Right renal pelvis (tissue), 4 donors: ENCODE measurements at places on chromosomes 4 and X.
A peak's percentile ranks its signal among the peaks of the same experiment; 100 is the strongest.

DNA sequence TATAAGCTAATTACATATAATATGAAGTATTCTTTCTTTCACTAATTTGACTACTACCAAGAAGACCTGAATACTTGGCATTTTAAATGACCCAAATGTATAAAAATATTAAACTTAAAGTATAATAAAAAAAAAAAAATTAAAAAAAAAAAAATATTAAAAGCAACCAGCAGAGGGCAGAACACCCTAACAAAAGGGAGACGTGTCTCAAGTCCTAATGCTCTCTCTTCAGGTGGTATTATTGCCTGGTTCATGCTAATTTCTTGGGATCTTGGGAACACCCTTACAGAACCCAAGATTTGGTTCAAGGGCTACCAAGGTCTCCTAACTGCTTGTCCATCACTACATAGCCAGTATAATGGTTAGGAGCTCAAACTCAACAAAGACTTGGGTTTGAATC is 754.8 kb downstream of the RAB28 start:
- DNase-seq, result no peak

DNA sequence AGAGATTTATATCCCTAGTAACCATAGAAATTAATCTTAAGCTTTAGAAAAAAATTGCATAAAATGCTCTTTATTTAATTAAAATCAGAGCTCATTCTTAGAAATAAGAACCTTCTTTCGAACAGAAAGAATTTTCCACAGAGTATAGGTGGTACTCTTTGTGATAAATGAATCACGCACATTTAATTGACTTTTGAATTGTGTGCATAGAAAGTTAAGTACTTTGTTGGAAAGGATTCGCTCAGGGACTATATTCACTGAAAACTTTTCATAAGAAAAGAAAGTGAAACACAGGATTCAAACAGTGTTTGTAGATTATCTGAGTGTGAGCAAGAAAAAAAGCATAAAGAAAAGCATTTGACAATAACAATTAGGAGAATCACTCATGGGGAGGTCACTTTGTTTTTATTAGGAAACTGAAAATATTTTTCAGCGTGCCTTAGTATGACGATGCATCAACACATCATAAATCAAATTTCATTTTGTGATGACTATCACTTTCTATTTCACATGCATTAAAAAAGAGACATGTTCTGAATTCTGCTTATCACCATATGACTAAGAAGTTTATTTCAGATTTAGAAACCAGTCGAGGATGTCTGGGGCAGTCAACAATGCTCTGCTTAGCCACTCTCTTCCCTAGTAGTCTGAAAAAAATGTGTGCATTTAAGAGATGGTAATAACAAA is 49.5 kb downstream of the STX18 start:
- DNase-seq, result no peak

GRCh38 chr4:14434916-14435315 is 567.4 kb upstream of the CPEB2 start:
- no peak for DNase-seq

DNA sequence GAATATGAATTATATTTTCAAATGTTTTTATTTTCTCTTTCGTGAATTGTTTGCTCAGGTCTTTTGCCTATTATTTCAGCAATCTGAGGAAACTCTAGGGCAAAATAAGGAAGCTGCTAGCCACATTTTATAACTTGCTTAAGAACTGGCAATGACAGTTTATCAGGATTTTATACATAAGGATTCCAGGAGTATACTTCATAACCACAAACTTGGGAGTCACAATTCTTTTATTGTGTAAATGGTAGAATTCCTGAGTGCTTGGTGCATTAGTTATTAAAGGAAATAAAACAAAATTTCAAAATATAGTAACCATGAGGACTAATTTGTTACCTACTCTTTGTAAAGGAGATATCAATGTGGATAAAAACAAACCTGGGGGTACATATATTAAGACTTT is 54.4 kb downstream of the PALLD start:
- no peak for DNase-seq

- DNase-seq, result no peak
Measured at GRCh38 chr4:3098346-3098745, 23.9 kb downstream of the HTT start.

DNA sequence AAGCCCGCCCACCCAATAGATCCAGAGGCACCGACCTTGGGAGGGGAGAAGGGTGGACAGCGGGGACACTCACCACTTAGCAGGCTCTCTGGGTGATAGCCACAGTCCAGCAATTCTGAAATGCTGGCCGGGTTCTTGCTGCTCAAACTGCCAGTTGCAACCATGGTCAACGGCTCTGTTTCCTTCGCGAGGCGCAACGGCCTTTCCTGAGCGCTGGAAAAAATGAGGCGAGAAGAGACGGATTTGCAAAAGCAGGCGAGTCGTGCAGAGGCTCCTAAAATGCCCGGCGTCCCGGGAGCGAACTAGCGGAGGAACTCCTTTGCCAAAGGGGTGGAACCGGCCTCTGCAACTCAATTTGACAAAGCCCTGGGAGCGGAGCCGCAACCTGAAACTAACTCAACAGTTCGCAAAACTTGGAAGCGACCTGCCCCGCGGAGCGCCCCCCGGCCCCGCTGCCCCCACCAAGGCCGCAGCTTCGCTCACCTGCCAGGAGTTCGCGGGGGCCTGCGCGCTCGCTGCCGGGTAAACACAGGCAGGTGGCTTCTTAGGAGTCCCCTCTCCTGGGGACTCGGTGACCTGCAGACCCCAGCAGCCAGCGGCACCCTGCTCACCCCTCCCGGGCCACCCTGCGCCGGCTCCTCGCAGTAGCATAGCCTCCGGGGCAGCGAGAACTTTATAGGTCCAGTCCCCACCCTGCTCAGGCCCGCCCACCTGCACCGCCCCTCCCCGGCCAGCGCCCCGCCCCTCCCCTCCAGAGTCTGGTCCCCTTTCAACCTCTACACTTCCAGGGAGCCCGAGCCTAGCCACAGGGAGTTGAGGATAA is at the start of gene DDIT4L:
TSS of gene DDIT4L (minus strand) at position 649 of the 823 bp plus-strand sequence. CDS start at position 164, 485 bp downstream.
- peak; percentile 8 for DNase-seq

- DNase-seq, result no peak
Measured at GRCh38 chr4:30172416-30172815, 547.8 kb upstream of the PCDH7 start.

DNA sequence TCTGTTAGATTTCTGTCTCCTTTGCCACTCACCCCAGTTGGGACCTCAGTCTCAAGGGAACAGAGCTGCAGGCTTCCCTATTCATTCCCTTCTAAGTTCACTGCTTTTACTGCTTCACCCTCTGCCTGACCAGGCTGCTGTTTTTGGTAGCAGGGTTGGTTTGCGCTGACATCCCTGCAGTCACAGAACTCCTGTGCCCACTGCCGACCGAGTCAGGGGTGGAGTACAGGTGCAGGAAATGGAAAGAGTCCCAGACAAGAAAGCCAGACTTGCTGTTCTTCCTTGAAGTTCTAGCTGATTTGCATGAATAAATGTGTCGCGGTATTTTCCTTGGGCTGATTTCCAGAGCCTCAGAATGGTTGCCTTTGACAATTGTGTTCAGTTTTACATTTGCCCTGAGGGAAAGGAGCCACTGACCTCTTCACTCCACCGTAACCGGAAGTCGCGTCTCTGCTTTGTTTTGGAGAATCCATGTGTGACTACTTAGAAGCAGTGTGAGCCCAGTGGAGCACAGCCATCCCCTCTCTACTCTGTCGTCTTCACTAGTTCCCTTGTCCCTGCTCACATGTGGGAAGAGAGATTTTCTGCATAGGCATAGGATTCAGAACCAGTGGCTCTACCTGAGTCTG is 84.8 kb downstream of the TNIP2 start:
- no peak for DNase-seq

DNA sequence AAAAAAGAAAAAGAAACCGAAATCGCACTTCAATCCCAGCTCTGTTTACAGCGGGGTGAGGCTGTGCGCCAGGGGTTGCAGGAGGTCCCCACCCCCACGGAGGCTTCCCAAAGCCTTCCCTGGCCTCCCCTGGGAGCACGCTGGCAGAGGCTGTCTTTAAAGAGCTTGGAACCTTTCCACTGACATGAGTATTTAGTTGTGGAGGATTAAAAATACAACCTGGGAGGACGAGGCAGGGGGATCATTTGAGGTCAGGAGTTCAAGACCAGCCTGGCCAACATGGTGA is 69.1 kb downstream of the PPP2R2C start:
- DNase-seq, result no peak

GRCh38 chr4:69078852-69079251 is 17.4 kb upstream of the UGT2B7 start:
- DNase-seq, result no peak

- no peak for DNase-seq
Measured at GRCh38 chr4:181853881-181854511, 389.2 kb upstream of the TENM3 start.

DNA sequence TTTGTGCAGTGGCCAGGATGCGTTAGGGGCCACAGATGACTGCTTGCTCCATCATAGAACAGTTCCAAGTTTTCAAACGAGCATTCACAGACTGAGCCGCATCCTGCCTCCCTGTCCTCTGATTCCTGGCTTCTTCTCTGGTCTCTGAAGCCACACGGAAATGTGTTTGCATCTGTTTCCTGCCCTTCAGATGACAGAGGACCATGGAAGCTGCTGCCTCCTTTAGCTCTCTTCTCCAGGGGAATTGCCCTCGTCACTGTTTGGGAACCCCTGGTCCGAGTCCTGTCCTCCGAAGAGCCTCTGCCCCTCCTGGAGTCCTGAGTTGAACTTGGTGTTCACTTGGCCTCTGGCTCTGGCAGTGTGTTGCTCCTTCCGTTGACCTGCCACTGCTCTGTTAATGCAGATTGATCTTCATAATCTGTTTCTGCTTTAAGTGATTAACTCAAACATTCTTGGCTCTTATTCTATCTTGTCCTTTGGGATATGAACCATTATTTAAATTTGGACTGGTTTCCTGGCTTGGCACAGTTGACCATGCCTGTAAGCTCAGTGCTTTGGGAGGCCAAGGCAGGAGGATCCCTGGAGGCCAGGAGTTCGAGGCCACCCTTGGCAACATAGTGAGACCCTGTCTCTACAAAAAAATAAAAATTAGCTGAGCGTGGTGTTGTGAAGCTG is 96.0 kb downstream of the PTTG2 start:
- DNase-seq, result no peak

- DNase-seq, result no peak
Measured at GRCh38 chr4:146159384-146160058, 16.0 kb upstream of the LSM6 start.

- DNase-seq, result no peak
Measured at GRCh38 chr4:127145006-127145540, 487.7 kb upstream of the INTU start.

DNA sequence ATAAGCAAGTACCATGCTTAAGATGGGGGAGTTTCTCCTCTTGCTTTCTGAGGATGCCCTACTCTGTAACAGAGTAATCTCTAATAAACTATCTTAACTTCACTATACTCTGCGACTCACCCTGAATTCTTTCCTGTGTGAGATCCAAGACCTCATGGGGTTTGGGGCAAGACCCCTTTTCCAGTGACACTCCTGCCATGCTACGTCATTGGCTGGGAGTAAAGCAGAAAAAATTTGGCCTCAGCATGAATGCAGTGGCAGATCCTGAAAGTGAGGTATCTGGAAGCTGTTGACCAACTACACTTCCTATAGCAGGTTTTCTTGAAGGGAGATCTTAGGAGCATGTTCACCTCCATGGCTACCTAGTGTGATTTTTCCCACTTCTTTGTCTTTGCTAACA is 109.1 kb upstream of the MED14 start:
- DNase-seq, result no peak

GRCh38 chr4:59938166-59938565 is 1262.0 kb upstream of the ADGRL3 start:
- no peak for DNase-seq

DNA sequence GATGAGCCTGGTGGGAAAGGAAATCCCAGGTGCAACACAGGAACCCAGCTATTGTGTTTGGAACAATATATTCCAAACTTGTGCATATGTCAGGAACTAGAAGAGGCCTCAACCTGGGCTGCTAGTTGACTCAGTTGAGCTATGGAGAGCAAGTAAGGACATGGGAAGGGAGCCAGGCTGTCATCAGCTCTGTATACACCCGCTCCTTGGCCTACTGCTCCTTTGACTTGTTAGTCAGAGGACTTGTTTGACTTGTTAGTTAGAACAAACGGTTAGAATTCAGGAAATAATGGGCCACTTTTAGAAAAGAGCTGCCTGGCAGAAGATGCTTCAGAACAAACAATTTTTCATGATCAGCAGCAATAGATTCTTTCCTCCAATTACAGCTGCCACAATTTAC is 76.4 kb downstream of the CBLL2 start:
- DNase-seq, result no peak

DNA sequence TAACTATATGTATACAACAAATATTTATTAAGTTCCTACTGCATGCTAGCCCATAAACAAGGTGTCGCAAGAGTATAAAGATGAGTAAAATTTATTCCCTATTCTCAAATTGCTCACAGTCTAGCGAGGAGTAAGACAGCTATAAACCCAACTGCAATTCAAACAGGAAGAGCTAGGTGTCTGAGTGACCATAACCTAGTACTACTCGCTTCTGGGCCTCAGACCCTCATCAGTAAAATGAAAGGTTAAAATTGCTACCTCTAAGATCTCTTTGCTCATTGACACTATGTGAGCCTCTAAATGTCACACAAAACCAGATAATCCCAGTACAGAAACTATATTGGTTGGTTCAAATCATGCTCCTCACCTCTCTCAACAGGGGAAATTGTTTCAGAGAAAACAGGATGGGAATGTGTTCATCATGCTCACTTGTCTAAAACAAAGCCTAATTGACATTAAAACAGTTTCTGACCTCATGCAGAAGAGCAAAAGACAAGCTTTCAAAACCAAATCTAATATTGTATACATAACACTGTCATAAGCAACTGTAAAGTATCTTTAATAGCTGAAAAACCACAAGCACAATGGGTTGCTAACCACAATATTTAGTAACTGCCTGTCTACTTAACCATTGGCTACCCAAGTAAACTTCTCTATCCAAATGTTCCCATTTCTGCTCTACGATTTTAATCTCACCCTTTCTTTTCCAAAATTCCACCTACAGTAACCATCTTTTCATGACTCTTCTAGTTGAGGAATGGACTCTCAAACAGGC is 264.6 kb upstream of the FMR1 start:
- no peak for DNase-seq

- no peak for DNase-seq
Measured at GRCh38 chr4:73952352-73952751, 29.5 kb downstream of the PF4 start.
